ENCODE measurements at places on chromosomes 5 and 9.

DNA sequence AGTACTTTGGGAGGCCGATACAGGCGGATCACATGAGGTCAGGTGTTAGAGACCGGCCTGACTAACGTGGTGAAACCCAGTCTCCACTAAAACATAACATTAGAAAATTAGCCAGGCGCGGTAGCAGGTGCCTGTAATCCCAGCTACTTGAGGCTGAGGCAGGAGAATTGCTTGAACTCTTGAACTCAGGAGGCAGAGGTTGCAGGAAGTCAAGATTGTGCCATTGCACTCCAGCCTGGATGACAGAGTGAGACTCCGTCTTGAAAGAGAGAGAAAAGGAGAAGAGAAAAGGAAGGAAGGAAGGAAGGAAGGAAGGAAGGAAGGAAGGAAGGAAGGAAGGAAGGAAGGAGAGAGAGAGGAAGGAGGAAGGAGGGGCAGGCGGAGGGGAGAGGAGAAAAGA lies 45.1 kb downstream of the MYO10 start:
- DNase-seq: no peak

GRCh38 chr5:33832404-33833236 lies 59.2 kb downstream of the ADAMTS12 start:
- no peak for DNase-seq

DNA sequence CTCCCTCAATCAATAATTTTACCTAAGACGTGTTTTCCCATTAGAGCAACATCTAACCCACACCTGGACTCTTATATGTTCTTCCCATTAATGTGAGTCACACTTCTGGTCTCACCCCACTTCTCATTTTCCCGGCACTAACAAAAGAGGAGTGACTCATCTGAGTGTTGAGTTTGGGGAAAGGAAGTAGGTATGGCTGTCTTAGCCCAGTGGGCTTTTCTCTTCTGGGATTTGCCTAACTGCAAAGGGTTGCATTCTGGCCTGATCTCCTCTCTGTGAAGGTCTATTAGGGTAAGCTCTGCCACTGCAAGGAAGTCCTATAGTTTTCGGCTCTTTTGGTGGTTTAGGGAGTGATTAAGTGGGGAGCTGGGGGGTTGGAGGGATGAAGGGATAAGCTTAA lies 195.6 kb downstream of the KIAA0825 start:
- DNase-seq: no peak

DNA sequence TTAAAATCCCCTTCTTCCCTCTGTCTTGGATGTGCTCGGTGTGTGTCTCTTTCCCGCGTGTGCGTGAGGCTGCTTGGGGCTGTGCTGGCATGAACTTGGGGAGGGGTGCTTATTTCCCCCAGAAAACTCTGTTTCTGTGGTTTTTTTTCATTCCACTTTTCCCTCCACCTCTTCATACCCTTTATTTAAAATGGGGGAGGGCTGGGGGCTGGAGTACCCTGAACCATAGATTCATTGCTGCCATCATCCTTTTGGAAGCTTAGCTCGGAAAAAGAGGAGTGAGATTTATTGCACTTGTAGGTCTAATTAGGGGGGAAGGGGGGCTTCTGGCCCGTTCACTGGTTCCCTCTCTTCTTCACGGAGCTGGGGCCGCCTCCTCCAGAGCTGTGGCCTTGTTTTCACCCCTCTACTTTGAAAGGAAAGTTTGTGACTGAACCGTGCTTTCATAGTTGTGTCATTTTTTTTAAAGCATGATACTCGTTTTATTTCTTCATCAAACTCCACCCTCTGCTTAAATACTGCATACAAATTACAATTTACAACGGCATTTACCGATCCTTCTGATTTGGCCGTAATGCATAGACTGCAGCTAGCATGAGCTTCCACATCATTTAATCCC lies 2.9 kb downstream of the NR2F1 start:
- no peak for DNase-seq

GRCh38 chr5:34487159-34487879 lies 168.8 kb upstream of the RAI14 start:
- DNase-seq: peak; percentile 92

DNA sequence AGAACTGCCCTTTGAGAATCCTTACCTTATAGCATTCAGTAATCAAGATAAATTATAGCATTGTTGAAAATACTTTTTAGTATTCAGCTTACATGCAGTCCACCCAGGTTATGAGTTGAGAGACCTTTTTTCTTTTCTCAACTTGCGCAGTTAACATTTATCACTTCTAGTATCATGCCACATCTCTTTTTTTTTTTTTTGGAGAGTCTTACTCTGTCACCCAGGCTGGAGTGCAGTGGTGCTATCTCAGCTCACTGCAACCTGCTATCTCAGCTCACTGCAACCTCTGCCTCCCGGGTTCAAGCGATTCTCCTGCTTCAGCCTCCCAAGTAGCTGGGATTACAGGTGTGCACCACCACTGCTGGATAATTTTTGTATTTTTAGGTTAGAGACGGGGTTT lies 29.0 kb downstream of the LRRC70 start:
- no peak for DNase-seq

DNA sequence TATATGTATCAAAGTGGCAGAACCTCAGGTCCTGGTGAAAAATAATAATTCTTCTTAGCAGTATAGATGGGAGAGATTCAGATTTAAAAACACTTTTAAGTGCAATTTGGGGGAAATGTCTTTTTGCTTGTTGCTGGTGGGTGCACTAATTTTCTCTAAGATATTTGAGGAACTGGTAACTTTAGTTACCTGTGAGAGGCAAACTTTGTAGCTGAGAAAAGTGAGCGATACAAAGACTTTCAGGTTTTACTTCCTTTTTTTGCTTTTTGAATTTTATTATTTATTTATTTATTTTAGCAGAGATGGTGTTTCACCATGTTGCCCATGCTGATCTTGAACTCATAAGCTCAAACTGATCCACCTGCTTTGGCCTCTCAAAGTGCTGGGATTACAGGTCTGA lies 303.1 kb upstream of the PTGER4 start:
- DNase-seq: no peak

Data from NCI-H2029 treated with DMSO at 0.1 percent for 48 hours (cell line).